AG09319 (cell line): ENCODE measurements at places on chromosomes 13 and 19.
A peak's percentile ranks its signal among the peaks of the same experiment; 100 is the strongest.

DNA sequence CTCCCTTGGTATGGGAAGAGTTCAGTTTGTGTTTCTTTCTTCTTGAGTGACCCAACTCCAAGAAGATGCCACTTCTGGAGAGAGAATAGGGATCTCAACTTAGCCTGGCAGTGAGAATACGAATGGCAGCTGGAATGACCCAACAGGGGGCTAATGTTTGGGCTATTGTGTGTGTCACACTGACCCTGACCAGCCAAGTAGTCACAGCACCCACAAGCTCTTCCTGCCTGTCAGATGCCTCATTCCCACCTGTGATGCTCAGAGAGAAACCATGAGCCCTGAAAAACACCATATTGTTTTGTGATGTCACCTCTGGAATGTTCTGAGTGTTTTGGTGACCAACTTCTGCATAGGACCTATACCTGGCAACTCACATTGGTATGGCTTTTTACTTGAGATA lies at the start of gene CBY2:
Gene CBY2 (plus strand): TSS at position 233 of the 400 bp plus-strand sequence. CDS start 71 bp downstream, at position 304.
- DNase-seq: no peak

GRCh38 chr19:648904-649801 lies 9.5 kb downstream of the FGF22 start:
- no peak for DNase-seq

GRCh38 chr13:81493144-81493543 lies 1152.2 kb upstream of the SPRY2 start:
- no peak for DNase-seq

DNA sequence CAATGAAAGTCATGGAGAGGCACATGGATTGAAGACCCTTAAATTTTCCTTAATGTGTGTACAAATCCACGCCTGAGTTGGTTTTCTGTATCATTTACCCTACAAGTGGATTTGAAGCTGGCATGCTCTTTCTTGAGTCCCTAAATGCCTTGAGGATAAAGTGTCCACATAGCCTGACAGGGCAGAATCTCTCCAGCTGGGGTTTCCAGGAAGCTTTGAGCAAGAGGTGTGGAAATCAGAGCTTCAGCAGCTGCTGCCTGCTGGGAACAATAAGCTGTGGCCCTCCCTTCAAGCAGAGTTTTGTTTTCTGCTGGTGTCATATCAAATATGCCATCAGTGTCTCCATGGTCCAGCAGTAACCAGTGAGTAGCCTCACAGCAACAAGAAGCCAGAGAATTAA lies 120.3 kb upstream of the SERTM1 start:
- no peak for DNase-seq

- no peak for DNase-seq
Measured at GRCh38 chr13:94968757-94969086, 256.4 kb upstream of the SOX21 start.

DNA sequence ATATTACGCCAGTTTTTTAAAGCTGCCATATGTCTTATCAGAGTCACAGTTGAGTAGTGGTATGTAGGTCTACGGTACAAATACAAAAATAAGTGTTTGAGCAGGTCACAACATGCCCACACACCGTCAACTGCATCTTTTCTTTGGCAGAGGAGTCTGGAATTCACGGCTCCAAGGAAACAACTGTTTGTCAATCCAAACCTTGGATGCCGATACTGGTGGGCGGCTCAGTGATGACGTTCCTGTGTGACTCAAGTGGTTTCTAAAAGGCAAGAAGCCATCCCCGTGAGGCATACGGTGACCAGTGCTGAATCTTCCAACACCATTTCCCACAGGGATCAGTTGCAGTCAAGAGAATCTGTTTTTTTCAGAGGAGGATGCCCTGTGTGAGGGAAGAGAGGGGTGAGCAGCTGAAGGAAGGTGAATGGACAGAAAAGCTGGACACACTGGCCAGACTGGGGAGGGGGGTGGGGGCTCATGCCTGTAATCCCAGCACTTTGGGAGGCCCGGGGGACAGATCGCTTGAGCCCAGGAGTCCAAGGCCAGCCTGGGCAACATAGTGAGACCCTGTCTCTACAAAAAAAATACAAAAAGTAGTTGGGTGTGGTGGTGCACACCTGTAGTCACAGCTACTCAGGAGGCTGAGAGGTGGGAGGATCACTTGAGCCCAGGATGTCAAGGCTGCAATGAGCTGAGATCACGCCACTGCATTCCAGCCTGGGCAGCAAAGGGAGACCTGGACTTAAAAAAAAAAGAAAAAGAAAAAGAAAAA lies 22.8 kb upstream of the CEBPG start:
- no peak for DNase-seq

DNA sequence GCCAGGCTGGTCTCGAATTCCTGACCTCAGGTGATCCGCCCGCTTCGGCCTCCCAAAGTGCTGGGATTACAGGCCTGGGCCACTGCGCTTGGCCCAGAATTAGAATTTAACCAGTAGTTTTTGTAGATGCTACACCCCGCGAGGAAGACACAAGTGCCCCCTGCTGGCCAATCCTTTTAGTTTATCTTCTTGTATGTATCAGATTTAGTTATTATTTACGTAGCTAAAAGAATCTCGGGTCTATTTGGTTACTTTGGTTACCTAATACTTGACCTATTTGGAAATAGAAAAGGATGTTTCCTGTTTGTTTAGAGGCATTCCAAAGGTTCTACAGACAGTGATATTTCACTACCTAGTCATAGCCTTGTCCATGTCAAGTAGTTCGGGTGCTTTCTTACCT lies 22.0 kb downstream of the MUC16 start:
- DNase-seq: no peak

DNA sequence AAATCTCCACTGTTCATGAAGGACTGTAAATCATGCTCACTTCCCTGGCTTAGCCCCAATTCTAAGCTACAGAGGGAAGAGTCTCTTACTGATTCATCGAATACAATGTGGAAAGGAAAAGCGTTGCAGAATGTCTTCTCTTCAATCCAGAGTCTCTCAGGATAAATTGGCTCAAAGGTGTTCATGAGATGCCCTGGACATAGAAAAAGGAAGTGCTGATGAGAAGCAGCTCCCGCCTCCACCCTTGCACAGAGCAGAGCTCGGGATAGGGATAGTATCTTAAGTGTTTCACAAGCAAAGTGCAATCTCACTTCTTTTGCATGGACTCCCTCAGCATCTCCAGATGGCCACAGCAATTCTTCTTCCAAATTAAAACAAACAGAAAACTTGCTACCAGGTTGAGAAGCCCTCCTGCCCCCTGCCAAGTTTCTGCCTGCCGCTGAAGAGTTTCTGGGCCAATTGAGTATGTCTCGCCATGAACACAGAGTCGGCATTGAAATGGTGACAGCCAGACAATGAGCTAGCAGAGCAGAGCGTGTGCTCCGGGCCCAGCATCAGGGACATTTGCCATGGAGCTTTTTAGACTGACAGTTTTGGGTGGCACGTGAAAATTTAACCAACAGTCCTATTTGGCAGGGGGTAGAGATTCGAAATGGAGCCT lies 85.7 kb downstream of the C13orf42 start:
- no peak for DNase-seq

- DNase-seq: no peak
Measured at GRCh38 chr19:29772696-29773095, 39.1 kb upstream of the CCNE1 start.

DNA sequence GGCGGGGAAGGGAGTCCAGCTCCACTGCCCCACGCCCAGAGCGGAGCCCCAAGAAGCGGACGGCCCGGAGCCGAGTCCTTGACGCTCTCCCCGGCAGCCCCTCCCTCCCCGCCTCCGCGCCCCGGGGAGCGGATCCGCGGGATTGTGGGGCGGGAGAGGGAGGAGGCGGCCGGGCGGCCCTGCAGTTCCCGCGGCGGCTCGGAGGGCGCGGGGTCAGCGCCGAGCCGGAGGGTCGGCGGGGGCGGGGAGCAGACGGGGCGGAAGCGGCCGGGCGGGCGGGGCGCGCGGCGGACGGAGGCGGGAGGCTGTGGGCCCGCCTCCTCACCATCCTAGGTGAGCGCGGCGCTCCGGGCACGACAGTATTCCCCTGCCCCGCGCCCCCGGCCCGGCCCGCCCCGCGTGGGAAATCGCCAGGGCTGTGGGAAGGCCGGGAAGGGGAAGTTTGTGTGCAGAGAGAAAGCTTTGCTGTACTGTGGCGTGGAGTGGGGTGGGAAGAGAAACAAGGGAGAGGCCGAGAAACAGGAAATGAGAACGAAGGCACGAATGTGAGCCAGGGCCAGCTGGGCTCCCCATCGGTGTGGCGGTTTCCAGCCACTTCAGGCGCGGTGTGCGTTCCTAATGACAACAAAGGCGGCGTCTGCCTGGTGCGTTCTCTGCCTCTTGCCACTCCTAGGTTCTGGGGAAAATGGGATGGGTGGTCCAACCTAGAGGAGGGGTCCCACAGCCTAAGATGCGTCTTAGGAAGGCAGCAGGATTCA lies 1.3 kb upstream of the KLF12 start:
- peak; percentile 40 for DNase-seq

DNA sequence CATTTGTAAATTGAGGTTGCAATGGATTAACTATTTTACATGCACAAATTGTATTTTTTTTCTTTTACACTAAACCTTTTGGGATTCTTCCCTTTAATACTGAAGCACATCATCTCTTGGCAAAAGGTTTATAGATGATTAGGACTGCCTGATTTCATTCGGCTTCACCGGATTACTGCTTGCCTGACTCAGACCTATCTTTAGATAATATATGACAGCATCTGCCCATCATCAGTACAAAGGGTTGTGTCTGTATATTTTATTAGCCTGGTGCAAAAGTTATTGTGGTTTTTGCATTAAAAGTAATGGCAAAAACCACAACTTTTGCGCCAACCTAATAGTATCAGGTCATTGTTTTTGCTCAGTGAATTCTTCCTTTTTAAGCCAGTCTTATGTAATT lies 316.2 kb upstream of the HTR2A start:
- DNase-seq: no peak

DNA sequence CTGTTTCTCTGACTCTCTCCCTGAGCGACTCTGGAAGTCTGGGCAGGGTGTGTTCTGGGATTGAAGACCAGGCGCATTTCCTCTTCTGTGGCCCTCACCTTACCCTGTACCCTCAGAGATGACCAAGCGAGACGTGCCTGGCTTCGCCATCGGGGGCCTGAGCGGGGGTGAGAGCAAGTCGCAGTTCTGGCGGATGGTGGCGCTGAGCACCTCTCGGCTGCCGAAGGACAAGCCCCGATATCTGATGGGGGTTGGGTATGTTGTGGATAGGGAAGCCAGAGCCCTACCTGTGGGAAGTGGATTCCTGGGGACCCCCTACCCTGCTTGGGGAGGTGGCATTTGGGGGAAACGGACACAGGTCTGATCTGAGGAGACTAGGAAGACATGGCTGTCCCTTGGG lies 5.8 kb upstream of the DNM2 start:
- no peak for DNase-seq

GRCh38 chr13:100515410-100515800 lies 73.2 kb downstream of the GGACT start:
- DNase-seq: no peak

GRCh38 chr19:46069806-46070341 lies 29.1 kb upstream of the IGFL4 start:
- DNase-seq: no peak

- no peak for DNase-seq
Measured at GRCh38 chr13:76879203-76879882, 6.9 kb downstream of the KCTD12 start.

GRCh38 chr19:30428092-30428680 lies 56.0 kb downstream of the ZNF536 start:
- DNase-seq: no peak

DNA sequence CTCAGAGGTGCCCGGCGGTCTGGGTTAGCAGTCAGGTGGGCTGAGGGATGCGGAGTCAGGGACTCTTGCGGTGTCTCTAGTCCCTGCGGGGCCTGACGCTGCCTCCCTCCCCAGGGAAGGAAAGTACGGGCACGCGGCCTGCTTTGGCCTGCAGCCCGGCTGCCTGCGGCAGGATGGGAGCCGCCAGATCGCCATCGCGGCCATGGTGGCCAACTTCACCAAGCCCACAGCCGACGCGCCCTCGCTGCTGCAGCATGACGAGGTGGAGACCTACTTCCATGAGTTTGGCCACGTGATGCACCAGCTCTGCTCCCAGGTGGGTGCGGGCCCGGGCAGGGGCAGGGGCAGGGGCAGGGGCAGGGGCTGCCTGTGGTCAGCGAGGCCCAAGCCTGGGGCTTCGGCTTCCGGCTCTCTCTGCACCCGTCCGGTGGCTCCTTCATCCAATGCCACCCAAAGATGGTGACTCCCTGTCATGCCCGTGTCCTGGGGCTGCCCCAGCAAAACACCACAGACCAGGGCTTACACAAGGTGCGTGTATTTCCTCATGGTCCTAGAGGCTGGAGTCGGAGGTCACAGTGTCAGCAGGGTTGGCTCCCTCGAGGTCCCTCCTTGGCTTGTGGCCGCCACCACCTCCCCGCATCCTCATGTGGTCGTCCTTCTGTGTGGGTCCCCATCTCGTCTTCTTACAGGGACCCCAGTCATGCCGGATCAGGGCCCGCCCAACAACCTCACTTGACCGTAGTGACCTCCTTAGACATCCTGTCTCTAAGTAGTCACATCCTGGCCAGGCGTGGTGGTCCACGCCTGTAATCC lies 11.3 kb upstream of the ZNF554 start:
- DNase-seq: no peak
